ENCODE measurements at places on chromosomes 7 and 10.

DNA sequence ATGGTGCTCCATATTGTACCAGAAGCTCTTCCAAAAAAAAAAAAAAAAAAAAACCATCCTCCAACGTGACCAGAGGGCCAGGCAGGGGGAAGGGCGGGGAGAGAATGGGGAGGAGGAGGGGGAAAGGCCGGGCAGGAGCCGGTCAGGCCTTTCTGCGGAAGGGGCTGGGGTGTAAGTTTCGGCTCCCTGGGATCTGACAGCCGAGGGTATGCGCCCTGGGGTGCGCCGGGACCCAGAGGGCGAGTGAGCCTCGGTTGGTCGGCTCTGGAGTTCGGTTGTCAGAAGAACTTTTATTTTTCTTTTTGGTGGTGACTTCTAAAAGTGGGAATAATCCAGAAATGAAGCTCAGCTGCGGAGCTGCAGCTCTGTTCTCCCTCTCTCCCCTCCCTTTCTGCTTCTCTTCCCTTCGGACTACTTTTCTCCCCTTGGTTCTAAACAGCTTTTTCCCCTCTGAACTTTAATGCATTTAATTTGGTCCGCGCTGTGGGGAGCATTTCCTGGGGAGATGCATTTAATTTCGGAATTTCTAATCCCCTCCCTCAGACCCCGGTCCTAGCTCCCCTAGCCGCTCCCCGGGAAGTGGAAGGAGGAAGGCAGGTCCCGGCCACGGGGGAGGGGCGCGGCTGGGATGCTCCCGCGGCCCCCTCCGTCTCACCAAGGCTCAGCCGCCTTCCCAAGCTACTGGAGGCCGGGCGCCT lies 3.9 kb upstream of the PAX2 start:
- DNase-seq = no peak

DNA sequence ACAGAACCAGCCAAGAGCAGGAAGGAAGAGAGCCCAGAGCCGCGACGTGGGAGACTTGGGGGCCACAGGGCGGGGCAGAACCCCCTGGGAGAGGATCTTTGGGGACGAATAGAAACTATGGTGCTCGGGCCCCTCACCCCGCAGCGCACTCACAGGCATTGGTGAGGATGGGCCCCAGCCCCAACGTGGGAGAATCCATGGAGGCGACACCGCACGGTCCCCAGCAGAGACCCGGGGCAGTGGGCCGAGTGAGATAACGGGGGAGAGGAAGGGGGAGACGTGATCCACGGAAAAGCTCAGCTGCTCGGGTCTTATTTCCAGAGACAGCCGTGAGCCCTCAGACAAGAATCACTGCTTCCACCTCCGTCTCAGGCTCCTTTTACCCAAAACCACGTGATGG lies 222.4 kb downstream of the TCERG1L start:
- no peak for DNase-seq

DNA sequence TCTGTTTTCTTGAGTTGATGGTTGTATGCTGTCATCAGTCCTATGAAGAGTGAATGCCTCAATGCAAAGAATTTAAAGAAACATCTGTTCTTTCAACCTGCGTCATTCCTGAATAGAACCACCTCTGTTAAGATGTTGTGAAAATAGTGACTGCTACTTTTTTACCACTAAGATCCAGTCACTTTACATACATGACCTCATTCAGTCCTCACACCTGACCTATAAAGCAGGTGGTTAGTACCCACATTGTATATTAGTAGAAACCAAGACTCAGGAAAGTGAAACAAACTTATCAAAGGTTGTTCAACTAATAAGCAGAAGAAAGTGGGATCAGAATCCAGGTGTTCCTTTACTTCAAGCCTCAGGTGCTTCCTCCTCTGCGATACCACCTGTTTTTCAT lies 64.8 kb downstream of the ITGB8 start:
- DNase-seq = no peak

GRCh38 chr10:104242545-104242944 lies 10.4 kb upstream of the CFAP43 start:
- no peak for DNase-seq

DNA sequence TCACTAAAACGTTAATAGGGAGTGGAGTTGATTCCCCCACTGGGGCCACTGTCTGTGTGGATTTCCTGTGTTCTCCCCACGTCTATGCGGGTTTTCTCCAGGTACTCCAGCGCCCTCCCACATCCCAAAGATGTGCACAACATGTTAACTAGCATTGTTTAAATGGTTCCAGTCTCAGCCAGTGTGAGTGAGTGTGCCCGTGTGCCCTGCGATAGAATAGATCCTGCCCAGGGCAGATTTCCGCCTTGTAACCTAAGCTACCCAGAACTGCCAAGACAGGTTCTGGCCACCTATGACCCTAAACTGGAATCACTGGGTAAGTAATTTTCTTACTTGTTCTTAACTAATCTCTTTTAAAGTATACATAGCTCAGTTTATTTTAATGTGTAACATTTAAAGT lies 58.5 kb downstream of the CCDC6 start:
- no peak for DNase-seq

Measured in transverse colon (tissue), 4 donors.